ENCODE measurements at places on chromosomes 4 and X. TPM values are rescaled to one million over a fixed set of nuclear protein-coding genes. Genes with fewer than 3 reads are reported as not detected.
A peak's percentile ranks its signal among the peaks of the same experiment; 100 is the strongest.

GRCh38 chr4:177478496-177478895 lies 36.3 kb upstream of the AGA start:
- DNase-seq: no peak

DNA sequence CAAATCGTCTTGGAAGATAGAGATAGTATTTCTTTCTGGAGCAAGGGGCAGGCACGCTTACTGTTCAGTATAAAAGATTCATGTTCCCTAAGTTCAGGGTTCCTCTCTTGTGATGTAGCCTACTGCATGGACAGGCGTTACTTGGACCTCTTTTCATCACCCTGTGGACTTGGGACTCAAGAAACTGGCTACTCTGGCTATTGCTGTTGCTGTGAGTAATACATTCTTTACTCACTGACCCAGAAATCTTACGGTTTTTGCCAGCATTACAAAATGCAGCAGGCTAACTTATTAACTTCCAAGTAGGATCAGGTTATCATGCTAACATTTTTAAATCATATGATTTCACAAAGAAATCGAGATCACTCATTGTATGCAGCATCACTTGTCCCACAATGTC lies 12.8 kb upstream of the GUCY1B1 start:
- DNase-seq: no peak

DNA sequence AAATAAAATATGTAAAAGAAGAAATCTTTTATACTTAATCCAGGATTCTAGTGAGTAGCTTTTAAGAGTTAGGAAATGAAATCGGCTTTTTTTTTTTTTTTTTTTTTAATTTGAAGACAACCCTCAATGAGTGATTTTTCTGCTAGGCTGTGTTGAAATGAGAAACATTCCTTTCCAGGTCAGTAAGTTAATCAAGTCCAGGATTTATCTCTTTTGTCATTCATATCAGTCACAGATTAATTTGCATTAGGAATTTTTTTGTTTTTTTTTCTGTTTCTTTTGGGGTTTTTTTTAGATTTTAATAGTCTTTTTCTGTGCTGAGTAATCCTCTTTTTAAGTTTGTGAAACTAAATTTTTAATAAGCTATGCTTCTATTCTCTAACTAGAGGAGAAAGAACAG lies 448.1 kb downstream of the ADGRL3 start:
- no peak for DNase-seq

DNA sequence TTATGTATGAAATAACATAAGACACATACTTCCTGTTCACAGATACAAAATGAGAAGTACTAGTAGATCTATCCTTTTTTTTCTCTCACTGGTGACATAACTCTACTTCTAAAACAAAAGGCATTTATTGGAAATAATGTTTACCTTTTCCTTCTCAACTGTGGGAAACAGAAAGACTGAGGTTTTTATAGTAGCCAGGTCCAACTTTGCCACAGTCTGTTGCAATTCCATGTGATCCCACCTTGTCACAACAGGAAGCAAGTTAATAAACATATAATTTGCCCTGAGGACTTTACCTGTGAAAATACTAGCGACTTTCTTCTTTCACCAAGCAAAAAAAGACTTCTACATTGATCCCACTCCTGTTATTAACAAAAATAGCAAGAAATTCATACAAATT lies 475.8 kb downstream of the PDGFC start:
- DNase-seq: no peak

GRCh38 chrX:41067721-41068120 lies 17.5 kb upstream of the USP9X start:
- DNase-seq: no peak

- no peak for DNase-seq
These were observed at the start of gene ALB for GRCh38 chr4:73404042-73404441. Gene ALB (plus strand): TSS chr4:73404287. CDS start chr4:73404328, 41 bp downstream.

GRCh38 chr4:153555730-153556434 lies 89.7 kb downstream of the TMEM131L start:
- no peak for DNase-seq

DNA sequence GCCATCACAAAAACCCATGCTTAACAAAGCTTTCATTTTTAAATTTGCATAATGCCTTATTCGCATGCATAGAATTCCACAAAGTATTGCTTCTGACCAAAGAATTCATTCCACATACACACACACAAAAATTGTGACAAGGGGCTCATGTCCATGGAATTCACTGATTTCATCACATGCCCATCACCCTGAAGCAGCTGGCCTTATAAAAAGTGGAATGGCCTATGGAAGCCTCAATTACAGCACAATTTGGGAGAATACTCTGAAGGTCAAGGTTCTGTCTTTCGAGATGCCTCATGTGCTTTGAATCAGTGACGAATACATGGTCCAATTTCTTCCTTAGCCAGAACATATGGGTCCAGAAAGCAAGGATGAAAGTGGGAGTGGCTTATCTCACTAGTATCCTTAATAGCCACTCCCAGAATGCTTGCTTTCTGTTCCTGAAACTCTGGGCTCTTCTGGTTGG lies 165.7 kb downstream of the KDR start:
- DNase-seq: no peak

DNA sequence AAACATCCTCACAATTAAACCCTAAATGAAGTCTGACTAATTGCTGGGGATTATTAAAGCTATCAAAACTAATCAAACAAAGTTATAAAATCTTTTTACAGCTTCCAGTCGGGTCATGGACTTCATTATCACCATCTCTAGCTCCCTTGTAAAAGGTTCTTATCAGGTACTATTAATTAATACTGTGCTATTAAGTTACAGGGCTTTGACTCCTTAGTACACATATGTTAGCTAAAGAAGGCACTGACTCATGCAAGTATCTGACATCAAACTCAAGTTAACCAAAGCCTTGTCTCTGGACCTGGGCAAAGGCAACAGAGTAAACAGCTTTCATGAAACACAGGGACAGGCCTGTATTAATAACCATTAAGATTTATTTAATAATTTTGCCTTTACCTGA lies 7.9 kb upstream of the ADH4 start:
- no peak for DNase-seq

DNA sequence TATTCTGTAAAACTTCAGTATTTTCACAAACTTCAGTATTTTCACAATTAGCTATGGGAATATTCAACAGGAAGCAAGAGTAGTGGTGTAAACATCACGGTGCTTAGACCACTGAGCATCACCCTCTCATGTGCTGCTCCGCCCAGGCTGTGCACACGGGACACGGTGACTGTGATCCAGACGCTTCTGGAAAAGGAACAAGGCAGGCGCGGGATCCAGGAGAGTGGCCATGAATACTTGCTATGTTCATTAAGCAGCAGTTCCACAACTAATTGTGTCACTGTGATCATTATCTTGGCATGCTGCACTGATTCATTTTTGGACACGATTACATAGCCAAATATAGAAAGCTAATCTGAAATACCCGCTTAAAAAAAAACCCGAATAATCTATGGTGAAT lies 19.6 kb upstream of the FAT1 start:
- no peak for DNase-seq

DNA sequence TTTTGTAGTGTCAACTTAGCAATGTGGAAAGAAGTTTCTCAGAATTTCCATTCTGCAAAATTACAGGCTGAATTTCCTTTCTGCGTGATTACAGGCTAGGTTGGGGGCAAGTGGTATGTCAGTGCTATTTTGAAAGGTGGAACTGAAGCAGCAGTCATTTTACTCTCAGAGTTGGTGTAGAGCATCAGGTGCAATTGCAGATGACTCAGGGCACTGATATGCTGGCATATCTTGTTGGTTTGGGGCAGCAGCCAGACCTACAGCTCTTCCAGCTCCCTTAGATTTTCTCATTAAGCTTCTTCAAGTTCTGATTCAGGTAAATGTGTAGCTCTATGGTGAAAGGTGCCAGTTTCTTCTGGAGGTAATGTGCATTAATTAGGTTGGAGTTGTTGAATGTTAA lies 930.7 kb upstream of the PCDH10 start:
- DNase-seq: no peak

DNA sequence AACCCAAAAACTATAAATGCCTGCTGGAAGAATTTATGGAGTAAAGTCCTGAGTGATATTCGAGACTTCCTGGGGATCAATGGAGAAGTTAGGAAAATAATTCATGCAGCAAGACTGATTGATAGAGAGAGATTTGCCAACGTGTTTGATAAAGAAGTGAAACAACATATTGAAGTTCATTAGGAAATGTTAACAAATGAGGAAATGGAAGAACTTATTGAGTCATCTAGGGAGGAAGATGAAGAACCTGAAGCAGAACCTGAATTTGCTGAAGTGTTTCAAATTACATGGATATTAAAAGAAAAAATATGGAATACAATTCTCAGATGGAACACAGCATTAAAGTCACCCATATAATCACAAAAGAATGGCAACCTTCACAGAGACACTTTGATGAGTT lies 39.0 kb downstream of the DDX60 start:
- no peak for DNase-seq

DNA sequence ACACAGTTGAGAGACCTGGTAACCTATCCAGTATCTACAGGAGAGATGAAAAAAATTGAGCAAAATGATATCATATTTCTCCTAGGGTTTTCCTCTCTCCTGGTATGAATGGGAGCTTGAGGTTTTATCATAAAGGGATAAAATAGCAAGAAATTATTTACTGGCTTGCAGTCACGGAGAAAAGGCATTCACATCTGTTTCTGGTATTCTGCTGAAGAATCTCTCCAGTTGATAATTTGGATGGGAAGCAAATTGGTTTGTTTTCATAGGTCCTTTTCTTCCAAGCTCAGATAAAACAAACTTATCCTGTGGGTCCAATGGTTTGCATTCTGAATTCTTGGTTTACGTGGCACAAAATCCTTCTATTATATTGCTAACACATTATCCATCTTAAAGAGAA lies 83.1 kb upstream of the GYPA start:
- no peak for DNase-seq

DNA sequence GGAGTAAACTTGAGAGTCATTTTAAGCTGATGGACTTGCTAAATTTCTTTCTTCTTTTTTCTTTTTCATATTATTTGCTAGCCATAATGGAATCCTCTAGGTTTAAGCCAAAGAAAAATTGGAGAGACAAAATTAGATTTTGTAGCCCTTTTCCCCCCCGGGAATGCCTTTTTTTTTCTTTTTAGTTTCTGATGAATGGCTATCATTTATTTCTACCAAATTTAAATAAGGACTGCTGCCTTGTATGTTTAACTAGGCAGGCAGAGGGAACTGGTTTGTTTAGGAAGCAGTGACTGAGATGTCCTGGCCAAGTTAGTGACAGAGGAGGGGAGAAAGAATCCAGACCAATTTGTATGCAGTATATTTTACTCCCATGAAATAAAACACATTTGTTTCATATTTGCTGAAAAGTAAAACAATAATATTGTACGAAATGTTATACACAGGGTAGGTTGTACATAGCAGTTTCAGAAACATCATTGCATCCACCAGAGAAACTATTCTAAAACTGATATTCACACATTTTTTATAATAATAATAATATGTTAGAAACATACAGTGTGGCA lies 5.7 kb downstream of the PITX2 start:
- DNase-seq: no peak

DNA sequence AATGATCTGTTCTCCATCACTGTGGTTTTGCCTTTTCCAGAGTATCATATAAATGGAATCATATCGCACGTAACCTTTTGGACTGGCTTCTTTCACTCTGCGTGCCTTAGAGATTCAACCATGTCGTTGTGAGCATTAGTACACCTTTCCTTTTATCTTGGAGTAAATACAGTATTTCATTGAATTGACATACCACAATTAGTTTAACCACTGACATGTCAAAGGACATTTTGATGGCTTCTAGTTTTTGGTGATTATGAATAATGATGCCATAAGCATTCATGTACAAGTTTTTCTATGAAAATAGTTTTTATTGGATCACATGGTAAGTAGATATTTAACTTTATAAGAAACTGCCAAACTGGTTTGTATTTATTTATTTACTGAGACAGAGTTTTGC lies 35.2 kb downstream of the DDX3X start:
- no peak for DNase-seq

GRCh38 chr4:171101845-171102244 lies 711.4 kb upstream of the GALNTL6 start:
- DNase-seq: no peak

- DNase-seq: no peak
These were observed 741.8 kb upstream of the INTU start for GRCh38 chr4:126890994-126891393.

DNA sequence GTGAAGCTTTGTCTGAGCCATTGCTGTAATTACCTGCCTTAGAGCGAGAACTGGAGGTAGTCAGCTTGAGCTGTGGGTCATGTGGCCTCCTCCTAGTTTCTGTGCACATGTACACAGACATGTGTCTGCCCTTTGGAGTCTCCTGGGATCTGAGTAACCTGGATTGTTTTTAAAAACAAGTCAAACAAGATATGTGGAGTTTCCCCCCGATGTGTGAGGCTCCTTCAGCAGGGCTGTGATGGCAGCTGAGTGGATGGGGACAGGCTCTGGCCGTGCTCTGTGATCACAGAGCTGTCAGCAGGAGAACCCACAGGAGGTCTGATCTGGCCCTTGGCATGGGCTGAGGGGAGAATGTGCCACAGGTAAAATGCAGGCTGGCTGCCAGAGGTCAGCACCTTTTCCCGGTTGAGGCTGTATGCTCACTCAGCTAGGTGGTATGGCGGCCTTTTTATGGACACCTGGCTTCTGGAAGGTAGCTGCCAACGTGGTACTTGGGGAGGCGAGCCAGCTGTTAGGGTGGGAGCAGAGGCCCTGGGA lies 38.4 kb downstream of the NOP14 start:
- peak; percentile 27 for DNase-seq

Gene ADH5
- 236 TPM for total RNA-seq

Gene SOX3
- total RNA-seq: not detected

Gene SLITRK4
- total RNA-seq: not detected

Gene PNMA6A
- 2.6 TPM for total RNA-seq

Gene ACE2
- total RNA-seq: 23.2 TPM

Gene SHROOM4
- 2.9 TPM for total RNA-seq

Gene PGAM4
- total RNA-seq: not detected

Gene MSL3
- 17.2 TPM for total RNA-seq
